ENCODE measurements at places on chromosomes 16 and 17.
A peak's percentile ranks its signal among the peaks of the same experiment; 100 is the strongest.

- peaks cover 31% of the 10 kb centered on the region for H3K4me1 ChIP-seq
- H3K4me3 ChIP-seq: no peak overlapping the region
- H3K36me3 ChIP-seq: peaks cover 3% of the 10 kb centered on the region
- H3K27me3 ChIP-seq: no peaks in the 10 kb centered on the region
- no peak overlapping the region for H3K27ac ChIP-seq
Observed at GRCh38 chr16:67105246-67105645, 4.5 kb upstream of the PHAF1 start.

DNA sequence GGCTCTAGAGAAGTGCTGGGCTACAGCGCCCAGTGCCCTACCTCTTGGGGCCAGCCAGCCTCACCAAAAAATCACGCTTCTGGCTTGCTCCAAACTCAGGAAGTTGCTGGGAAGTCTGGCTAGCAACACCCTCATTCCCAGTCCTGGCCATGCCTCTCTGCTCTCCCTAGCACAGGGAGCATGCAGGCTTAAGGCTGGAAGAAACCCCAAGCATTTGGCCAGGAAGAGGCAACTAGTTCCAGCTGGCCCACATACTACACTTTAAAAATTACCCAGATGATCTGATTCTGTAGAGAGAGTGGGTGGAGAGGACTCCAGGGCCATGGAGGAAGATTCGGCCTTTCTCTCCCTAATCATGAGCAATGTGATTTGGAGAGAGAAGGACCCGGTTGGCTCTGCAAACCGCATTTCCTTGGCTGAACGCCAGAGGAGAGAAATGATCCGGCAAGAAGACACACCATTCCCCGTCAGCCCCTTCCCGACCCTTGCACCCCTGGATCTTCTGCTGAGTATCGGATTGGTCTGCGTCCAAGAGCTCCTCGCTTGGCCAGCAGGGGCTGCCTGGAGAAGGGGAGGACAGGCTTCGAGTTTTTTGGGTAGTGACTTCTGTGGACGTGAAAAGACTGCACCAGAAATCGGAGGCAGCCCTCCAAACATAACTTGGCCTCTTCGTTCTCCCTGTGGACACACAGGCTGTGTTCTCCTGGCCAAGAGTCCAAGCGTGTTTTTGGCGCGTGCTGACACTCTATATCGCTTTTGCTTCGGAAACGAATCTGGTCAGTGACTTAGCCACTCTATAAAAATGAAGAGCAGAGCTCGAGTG lies 406.3 kb downstream of the WWOX start:
- H3K36me3 ChIP-seq: no peaks in the 10 kb centered on the region
- peaks cover 16% of the 10 kb centered on the region for H3K4me1 ChIP-seq
- peak overlapping the region; percentile 64 for H3K27ac ChIP-seq
- no peaks in the 10 kb centered on the region for H3K27me3 ChIP-seq
- DNase-seq: peak; percentile 97
- peak overlapping the region; percentile 37 for H3K4me3 ChIP-seq

- no peak overlapping the region for H3K4me3 ChIP-seq
- no peaks in the 10 kb centered on the region for H3K27me3 ChIP-seq
- peak overlapping the region; percentile 60 for H3K27ac ChIP-seq
- no peak for DNase-seq
Observed at GRCh38 chr16:66512272-66513110, 37.4 kb downstream of the TK2 start.

GRCh38 chr16:5010576-5011329 lies 23.0 kb downstream of the NAGPA start:
- DNase-seq: no peak
- no peaks in the 10 kb centered on the region for H3K4me1 ChIP-seq
